Gastrocnemius medialis (tissue), 4 donors: ENCODE measurements at places on chromosomes 6 and 20. TPM values are rescaled to one million over a fixed set of nuclear protein-coding genes. Genes with fewer than 3 reads are reported as not detected.

HUS1B gene
- not detected for total RNA-seq

LMBRD1 gene
- 32.9 TPM for total RNA-seq

MUC22 gene
- 0.36 TPM for total RNA-seq

DNA sequence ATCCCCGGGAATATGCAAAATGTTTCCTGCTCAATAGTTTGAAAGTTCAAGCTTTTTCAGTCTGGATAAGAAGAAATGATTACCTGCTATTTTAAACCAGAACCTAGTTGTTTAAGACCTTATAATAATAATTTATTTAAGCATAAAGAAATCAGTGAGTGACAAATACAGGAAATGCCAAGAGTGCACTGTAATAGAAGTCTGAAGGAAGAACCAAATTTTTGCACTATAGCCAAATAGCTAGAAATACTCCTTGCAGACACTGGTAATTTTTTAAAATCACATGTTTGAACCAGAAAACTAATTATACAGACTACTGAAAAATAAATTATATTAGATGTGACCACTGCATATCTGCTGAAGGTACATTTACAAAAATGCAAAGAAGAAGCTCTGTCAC is 93.2 kb downstream of the MMS22L start:
- H3K27ac ChIP-seq = no peak overlapping the region
- H3K27me3 ChIP-seq = no peaks in the 10 kb centered on the region
- H3K36me3 ChIP-seq = no peaks in the 10 kb centered on the region
- H3K4me3 ChIP-seq = no peak overlapping the region

GRCh38 chr20:48708630-48709029 is 119.2 kb downstream of the PREX1 start:
- no peaks in the 10 kb centered on the region for H3K27me3 ChIP-seq
- H3K27ac ChIP-seq = no peak overlapping the region
- no peaks in the 10 kb centered on the region for H3K36me3 ChIP-seq
- H3K4me1 ChIP-seq = peaks cover under 1% of the 10 kb centered on the region
- no peak overlapping the region for H3K4me3 ChIP-seq

DNA sequence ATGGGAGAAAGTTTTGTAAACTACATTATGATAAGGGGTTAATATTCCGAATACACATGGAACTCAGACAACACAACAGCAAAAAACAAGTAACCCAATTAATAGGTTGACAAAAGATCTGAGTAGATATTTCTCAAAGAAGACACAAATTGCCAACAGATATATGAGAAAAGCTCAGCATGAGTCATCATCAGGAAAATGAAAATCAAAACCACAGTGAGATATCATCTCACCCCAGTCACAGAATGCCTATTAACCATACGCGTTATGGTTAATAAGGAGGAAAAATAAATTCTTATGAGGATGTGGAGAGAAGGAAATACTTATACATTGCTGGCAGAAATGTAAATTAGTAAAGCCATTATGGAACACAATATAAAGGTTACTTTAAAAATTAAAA is 695.0 kb downstream of the COL12A1 start:
- H3K4me1 ChIP-seq = no peaks in the 10 kb centered on the region
- H3K4me3 ChIP-seq = no peak overlapping the region
- no peaks in the 10 kb centered on the region for H3K27me3 ChIP-seq
- H3K27ac ChIP-seq = no peak overlapping the region

PHF3 gene
- total RNA-seq = 73.1 TPM

DNA sequence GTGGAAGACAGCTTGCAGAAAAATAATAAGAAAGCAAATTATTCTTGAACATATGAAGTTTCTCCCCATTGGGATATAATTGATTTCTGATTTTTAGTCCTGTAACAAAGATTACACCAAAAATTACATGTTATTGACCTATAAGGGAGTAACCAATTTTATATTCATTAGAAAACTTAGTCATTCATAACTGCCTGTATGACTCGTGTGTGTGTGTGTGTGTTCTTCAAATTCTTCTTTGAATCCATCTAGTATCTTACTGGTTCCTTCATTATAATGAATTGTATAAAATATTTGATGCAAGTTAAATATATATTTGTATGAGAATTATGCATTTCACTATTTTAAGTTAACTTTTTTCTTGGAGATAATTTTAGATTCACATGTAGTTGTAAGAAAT is 310.4 kb downstream of the HAO1 start:
- no peak overlapping the region for H3K27ac ChIP-seq
- DNase-seq = no peak
- no peaks in the 10 kb centered on the region for H3K27me3 ChIP-seq
- no peaks in the 10 kb centered on the region for H3K4me1 ChIP-seq
- H3K36me3 ChIP-seq = no peaks in the 10 kb centered on the region

DNA sequence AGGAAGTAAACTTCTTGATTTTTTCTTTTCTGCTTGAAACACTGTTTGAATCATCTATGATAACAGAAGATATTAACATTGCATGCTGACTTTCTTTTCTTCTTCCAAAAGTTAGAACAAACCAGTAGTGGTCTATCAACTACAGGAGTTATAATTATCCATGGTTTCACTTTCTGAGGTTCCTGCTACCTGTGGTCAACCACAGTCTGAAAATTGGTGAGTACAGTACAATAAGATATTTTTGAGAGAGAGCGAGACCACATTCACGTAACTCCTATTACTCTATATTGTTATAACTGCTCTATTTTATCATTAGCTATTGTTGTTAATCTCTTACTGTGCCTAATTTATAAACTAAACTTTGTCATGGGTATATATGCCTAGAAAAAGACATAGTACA is 86.1 kb downstream of the MAP7 start:
- no peak for DNase-seq
- no peak overlapping the region for H3K4me3 ChIP-seq
- H3K27me3 ChIP-seq = no peaks in the 10 kb centered on the region
- H3K4me1 ChIP-seq = no peaks in the 10 kb centered on the region
- H3K27ac ChIP-seq = no peak overlapping the region

DNA sequence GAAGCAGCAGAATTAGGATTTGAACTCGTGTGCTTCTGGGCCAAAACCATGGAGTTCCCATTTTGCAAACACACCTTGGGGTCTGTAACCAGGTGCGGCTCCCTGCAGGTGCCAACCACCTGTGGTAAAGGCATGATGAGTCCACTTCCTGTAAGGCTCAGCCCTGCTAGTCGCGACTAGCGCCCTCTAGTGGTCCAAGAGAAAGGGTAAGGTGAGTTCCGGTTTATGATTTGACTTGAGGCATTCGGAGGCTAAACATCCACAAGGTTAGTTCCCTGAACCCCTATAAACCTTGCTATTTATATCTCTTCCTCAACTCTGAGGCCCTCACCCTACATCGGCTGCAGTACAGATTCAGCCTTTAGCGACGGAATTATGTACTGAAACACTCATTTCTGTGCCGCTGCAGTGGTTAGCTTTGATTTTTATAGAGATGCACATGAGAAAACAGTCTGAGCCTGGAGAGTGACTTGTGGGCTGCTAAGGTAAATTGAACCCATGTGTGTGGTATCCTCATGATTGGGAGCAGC is 173.4 kb downstream of the PLCB1 start:
- no peaks in the 10 kb centered on the region for H3K27me3 ChIP-seq
- no peak overlapping the region for H3K4me3 ChIP-seq
- peaks cover 30% of the 10 kb centered on the region for H3K4me1 ChIP-seq
- no peaks in the 10 kb centered on the region for H3K36me3 ChIP-seq
- no peak overlapping the region for H3K27ac ChIP-seq

LSM14B gene
- total RNA-seq = 37.2 TPM

DNA sequence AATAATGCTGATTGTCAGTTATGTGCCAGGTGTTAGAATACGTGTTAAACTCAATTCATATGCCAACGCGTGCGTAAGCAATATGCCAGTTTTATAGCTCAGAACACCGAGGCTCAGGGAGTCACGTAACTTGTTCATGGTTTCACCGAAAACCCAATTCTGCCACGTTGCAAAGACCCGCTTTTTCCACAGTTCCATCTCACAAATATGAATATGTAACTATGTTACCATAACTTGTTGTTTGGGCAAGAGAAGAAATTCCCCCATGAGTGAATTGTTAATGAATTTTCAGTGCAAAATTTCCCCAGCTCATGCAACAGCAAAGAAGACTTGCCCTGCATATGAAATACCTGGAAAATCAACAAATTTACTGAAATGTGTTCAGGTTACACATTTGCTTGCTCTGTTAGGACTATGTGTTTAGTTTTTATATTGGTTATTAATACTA is 30.1 kb downstream of the SF3B5 start:
- no peak overlapping the region for H3K27ac ChIP-seq
- no peaks in the 10 kb centered on the region for H3K36me3 ChIP-seq
- no peak for DNase-seq
- peaks cover 19% of the 10 kb centered on the region for H3K27me3 ChIP-seq

CALHM6 gene
- 0.80 TPM for total RNA-seq

DNA sequence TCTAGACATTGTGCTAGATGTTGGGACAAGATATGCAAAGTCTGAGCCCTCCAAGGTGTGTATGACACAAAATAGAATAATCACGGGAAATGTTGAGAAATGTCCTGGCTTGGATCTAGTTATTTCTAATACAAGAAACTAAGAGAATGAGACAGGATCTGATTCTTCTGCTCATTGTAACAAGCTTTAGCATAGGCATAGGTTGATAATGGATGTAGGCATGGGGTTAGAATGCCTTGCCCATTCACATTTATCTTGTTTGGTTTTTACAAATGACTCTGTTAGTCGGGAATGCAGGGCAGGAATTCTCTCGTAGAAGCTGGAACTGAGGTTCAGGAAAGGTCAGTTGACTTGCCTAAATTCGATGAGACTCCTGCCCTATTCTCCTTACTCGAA is 1.5 kb upstream of the SLC26A8 start:
- H3K36me3 ChIP-seq = no peaks in the 10 kb centered on the region
- no peak for DNase-seq
- H3K4me3 ChIP-seq = no peak overlapping the region
- H3K27me3 ChIP-seq = peaks cover 10% of the 10 kb centered on the region

COL9A1 gene
- total RNA-seq = not detected

- H3K4me1 ChIP-seq = peaks cover 6% of the 10 kb centered on the region
- no peak overlapping the region for H3K4me3 ChIP-seq
- no peaks in the 10 kb centered on the region for H3K36me3 ChIP-seq
- DNase-seq = no peak
- no peaks in the 10 kb centered on the region for H3K27me3 ChIP-seq
- no peak overlapping the region for H3K27ac ChIP-seq
Measured at GRCh38 chr6:90106449-90106848, 190.2 kb downstream of the BACH2 start.

DNA sequence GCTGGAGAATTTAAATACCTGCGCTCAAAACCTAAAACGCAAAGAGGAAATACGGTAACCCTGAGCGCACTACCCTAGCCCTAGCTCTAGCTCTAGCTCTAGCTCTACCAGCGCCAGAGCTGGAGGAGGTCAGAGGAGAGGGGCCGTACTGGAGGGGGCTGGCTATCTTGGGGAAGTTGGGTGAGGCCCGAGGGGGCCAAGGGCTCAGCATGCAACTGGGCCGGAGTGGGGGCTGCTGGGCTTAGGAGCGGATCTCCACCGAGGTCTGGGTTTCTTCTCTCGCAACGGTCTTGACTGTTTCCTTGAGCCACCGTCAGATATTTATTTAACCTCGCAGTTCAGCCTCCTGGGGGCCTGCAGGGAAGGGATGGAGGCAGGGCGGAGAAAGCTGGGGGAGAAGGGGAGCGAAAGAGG is 91.0 kb downstream of the NCR2 start:
- no peaks in the 10 kb centered on the region for H3K36me3 ChIP-seq
- DNase-seq = no peak
- no peak overlapping the region for H3K27ac ChIP-seq
- no peak overlapping the region for H3K4me3 ChIP-seq
- peaks cover 10% of the 10 kb centered on the region for H3K4me1 ChIP-seq
